Hepatocyte (in vitro differentiated cells): ENCODE measurements at places on chromosomes 5 and 9. TPM values are rescaled to one million over a fixed set of nuclear protein-coding genes. Genes with fewer than 3 reads are reported as not detected.
A peak's percentile ranks its signal among the peaks of the same experiment; 100 is the strongest.

DNA sequence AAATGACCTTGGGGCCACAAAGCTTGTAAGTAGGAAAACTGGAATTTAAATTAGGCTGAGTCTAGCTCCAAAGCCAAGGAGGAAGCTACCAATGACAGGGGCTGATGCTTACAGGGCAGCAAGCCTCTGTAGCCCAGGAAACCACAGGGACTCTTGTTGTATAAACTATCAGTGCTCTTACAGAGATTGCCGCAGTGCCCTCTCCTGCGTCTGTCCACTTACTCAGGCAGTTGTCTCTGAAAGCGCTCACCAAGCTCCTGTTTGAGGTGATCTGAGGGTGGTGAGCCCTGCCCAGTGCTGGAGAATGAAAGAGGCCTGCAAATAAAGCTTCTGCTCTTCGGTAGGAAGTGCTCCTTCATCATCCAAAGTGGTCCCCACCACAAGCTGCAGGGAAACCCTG is 498.8 kb downstream of the ARHGEF28 start:
- no peak for DNase-seq
- H3K27ac ChIP-seq, result no peak overlapping the region
- no peaks in the 10 kb centered on the region for H3K36me3 ChIP-seq

DNA sequence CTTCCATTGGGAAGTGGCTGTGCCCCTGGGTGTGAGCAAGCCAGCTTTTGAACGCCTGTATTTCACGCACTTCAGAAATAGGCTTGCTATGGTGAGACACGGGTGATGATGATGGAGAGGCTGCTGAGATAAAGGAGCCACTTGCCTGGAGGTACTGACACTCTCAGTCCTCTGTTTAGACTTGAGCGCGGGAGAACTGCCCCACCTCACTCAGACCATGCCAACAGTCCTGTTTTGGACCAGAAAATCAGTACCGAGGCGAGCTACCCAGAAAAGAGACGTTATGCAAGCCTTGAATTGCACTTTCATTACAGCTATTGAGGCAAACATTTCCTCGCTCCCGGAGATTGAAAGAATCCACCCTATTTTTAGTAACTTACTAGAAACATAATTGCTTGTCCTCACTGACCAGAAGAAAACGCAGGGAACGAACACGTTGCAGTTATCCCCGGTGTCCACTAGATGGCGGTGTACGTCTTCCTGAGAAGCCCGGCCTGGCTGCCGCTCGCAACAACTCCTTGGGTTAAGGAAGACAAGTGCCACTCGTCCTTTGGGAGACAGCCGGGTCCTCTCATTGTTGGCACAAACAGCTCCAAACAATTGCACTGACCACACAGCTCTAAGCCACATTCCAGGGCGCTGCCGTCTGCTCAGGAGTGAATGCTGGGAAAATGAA is 142.4 kb downstream of the PSAT1 start:
- H3K4me3 ChIP-seq, result no peak overlapping the region
- no peaks in the 10 kb centered on the region for H3K27me3 ChIP-seq
- H3K36me3 ChIP-seq, result no peaks in the 10 kb centered on the region
- peaks cover 5% of the 10 kb centered on the region for H3K4me1 ChIP-seq
- peak; percentile 92 for DNase-seq

DNA sequence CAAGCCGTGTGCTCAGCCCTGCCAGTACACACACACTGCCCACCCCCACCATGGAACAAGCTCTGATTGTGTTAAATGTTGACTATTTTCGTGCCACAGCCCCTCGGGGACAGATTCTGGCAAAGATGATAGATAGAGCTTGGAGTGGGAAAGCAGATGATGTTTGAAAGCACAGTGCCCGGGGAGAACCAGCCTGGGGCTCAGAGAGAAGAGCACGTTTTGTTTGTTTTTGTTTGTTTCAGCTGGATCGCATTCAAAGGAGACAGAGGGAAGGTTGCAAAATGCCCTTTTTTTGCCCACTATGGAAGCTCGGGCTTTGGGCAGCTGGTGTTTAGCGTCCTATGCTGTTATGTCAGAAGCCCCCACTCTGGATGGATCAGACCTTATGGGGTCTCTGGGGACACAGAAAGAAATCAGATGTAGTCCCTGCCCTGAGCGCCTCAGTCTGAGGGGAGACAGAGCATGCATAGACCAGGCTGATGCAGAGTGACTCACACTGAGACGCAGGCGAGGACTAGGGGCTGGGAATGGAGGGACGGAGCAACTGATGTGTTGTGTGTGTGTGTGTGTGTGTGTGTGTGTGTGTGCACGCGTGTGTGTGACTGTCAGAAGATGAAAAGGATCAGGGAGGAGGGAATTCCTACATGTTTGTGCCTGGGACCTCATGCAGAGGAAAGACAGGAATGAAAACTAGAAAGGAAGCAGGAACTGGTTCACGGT is 229.7 kb downstream of the MELK start:
- no peak overlapping the region for H3K27ac ChIP-seq
- peaks cover 14% of the 10 kb centered on the region for H3K27me3 ChIP-seq
- H3K36me3 ChIP-seq, result no peaks in the 10 kb centered on the region
- DNase-seq, result no peak

The ADRA1B gene
- total RNA-seq, result 2.0 and 2.6 TPM in 2 replicates

- peaks cover 4% of the 10 kb centered on the region for H3K4me1 ChIP-seq
Measured at GRCh38 chr9:108854094-108854493, 1.7 kb downstream of the ACTL7B start.

GRCh38 chr5:167982-168660 is 23.2 kb upstream of the LRRC14B start:
- DNase-seq, result peak; percentile 36
- no peak overlapping the region for H3K4me3 ChIP-seq
- H3K27ac ChIP-seq, result no peak overlapping the region
- no peaks in the 10 kb centered on the region for H3K36me3 ChIP-seq

The PCDHB3 gene
- 3.8 and 4.1 TPM in 2 replicates for total RNA-seq

The IFNA21 gene
- total RNA-seq, result not detected in 2 replicates

GRCh38 chr5:22542340-22542739 is 310.8 kb downstream of the CDH12 start:
- no peaks in the 10 kb centered on the region for H3K36me3 ChIP-seq
- no peak overlapping the region for H3K27ac ChIP-seq
- H3K4me1 ChIP-seq, result no peaks in the 10 kb centered on the region
- DNase-seq, result no peak
- no peak overlapping the region for H3K4me3 ChIP-seq

DNA sequence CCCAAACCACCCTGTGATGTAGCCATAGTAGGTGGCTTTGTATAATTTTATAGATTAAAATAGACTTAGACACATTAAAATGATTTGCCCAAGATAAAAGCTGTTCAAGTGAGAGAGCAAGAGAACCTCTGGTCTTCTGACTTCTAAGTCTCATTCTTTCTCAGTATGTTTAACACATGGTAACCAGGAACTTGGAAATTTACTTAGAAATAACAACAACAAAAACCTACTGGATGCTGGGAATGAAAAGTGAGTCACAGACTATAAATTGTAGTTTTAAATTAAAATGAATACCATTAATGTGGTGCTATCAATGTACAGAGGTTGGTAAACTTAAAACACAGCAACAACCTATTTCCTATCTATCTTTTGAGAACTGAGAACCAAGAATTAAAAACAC is 30.4 kb downstream of the HMGCR start:
- no peaks in the 10 kb centered on the region for H3K4me1 ChIP-seq
- no peaks in the 10 kb centered on the region for H3K27me3 ChIP-seq

DNA sequence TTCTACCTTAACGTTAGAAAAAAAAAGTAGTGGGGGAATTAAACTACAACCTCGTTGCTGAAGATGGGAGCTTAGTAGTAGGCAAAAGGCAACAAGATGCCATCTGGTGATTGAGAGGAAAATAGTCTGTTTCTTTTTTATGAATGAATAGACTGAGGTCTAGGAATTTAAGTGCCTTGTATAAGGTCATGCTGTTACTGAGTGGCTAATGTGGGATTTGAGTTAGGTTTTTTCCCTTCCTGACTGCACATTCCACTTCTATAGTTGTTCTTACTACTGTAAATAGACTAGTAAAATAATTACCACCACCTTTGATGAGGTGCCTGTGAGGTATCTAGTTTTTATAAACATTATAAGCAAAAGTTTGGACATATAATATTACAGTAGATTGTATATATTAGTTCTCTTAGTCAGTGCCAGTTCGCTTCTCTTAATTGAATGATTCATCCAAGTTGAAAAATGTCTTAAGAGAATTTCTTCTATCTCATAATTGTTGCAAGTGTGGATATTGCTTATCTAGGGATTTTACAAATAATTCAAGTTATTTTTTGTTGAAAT is 19.1 kb downstream of the FSD1L start:
- no peak overlapping the region for H3K27ac ChIP-seq
- DNase-seq, result no peak
- H3K27me3 ChIP-seq, result no peaks in the 10 kb centered on the region
- H3K4me1 ChIP-seq, result no peaks in the 10 kb centered on the region
- no peaks in the 10 kb centered on the region for H3K36me3 ChIP-seq
- H3K4me3 ChIP-seq, result no peak overlapping the region

GRCh38 chr9:116998305-116998704 is 311.2 kb downstream of the TRIM32 start:
- H3K27ac ChIP-seq, result no peak overlapping the region
- no peaks in the 10 kb centered on the region for H3K36me3 ChIP-seq
- H3K4me1 ChIP-seq, result no peaks in the 10 kb centered on the region
- no peak overlapping the region for H3K4me3 ChIP-seq

The SLC46A2 gene
- total RNA-seq, result not detected in 2 replicates

DNA sequence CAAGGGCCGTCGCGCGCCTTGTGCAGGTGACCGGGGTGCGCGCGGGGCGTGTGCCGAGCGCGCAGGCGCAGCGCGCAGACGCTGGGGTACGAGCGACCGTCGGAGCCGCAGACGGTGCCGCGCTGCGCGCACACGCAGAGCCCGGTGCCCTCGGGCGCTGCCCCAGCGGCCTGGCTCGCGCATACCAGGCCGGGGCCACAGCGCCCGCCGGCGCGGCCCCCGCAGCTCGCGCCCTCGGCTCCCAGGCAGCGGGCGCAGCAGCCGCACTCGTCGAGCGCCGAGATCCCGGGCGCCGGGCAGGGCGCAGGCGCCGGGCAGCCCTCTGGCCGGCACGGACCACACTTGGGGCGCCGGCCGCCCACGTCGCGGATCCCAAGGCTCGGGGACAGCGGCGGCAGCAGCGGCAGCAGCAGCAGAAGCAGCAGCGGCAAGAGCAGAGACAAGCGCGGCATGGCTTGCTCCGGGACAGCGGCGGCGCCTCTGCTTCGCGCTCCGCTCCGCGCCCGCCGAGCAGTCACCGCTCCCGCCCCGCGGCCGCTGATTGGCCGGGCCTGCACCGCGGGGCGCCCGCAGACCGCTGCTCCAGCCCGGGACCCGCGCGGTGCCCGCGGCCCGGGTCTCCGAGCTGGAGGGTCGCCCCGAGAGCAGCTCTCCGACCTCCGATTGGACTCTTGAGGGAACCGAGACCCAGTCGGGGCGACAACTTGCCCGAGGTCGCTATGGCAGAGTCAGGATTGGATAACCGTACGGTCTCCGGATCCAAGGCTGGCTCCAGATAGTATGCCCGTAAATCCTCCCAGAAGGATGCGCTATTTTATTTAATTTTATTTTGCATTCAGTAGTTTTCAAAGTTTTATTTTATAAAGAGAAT is at the start of gene IGFBPL1:
Gene IGFBPL1 (minus strand): TSS at position 482 of the 871 bp plus-strand sequence. CDS start 30 bp downstream, at position 452.
- no peak within 1 kb of the TSS for H3K27ac ChIP-seq
- peaks cover 51% of the 10 kb centered on the region for H3K27me3 ChIP-seq
- peak within 1 kb of the TSS; percentile 40 for H3K4me3 ChIP-seq
- no peaks in the 10 kb centered on the region for H3K36me3 ChIP-seq
- peak; percentile 58 for DNase-seq
- peaks cover 3% of the 10 kb centered on the region for H3K4me1 ChIP-seq
